MV-4-11 (cell line): ENCODE measurements at places on chromosomes 2 and 18.
A peak's percentile ranks its signal among the peaks of the same experiment; 100 is the strongest.

GRCh38 chr2:242056785-242057184 is 187.3 kb downstream of the RTP5 start:
- DNase-seq = no peak

GRCh38 chr18:56726906-56727305 is 75.7 kb downstream of the WDR7 start:
- DNase-seq = no peak

GRCh38 chr2:46068636-46069035 is 228.6 kb upstream of the EPAS1 start:
- no peak for DNase-seq

DNA sequence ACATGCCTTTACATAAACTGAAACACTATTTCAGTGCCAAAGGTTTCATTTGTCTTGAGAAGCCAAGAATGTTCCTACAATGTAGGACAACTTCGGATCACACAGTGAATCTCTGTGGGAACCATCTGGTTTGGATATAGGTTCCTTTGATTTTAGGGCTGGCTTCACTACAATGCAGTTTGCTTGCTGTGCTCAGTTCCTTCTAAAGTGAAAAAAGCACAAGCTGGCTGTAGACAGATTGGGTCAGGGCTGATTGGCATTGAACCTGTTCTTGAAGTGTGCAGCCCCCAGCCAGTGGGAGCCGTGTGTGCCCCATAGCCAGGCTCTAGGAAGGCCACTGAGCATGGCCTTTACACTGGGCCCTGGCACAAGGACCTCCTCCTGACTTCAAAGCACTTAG is 167.9 kb upstream of the HNRNPA3 start:
- no peak for DNase-seq

- peak; percentile 95 for DNase-seq
These were observed 74.4 kb upstream of the MAP4K4 start for GRCh38 chr2:101623031-101623521.

GRCh38 chr18:76687304-76687962 is 134.9 kb upstream of the ZNF236 start:
- DNase-seq = peak; percentile 39

DNA sequence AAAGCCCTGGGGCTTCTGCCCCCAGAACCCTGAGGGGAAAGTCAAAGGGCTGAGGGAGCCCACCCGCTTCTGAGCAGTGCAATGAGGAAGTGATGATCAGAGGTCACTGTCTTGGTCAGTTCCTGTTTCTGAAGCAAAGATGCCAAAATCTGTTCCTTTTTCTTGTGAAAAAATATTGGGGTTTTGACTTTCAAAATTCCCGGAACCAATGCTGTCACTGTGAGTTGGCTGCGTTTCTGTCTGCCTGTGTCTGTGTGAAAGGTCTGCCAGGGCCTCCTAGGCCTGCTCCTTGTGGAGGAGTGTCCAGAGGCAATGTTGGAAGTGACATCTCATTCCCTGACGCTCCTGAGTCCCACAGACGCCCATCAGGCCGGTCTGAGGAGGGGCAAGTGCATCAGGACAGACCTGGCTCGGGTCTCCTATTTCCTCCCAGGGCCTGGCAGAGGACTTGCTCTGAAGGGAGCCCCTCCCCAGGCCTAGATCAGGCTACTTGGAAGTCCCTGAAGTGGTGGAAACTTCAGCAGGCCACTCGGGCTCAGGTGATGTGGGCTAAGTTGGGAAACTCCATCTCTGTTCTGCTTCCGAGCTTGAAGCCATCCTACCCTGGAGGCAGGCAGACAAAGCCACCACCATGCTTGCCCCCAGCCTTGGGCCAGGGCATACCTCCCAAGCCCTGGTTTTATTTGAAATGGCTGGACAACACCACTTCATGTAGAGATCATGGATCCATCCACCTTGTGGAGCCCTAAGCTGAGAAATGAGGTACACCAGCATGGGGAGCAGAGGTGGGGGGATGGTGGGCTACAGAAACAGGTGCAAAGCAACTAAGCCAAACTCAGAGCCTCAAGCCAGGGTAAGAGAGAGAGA is 51.0 kb downstream of the PKDCC start:
- DNase-seq = peak; percentile 93

DNA sequence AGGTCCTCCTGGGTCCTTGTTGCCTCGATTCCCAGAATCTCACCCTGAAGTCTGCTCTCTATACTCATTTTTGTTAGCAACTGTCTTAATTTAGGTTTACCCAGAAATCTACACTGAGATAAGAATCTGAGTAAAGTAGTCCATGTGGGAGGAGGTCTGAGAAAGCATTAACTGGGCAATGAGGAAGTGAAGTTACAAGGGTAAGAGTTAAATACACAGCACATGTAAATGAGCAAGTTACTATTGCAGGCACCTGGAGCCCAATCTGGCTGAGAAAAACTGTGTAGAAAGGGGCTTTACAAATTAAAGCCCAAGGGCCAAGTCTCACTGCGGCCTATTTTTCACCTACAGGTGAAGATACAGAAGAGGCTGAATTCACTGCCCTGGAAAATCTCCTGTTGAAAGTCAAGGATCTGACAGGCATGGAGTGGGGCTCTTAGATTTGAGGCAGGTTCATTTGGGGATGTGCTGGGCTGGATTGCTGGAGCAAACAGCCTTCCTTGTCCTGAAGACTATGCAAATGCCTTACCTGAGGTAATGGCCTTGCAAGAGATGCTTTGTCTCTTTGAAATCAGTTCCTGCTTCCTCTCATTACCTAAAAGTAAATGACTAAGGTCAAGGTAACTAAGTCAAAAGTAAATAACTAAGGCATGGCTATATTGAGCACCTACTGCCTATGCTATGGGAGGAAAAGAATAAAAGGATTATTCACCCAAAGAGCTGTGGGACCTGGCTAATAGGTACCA is 84.4 kb upstream of the DYNAP start:
- DNase-seq = no peak

- peak; percentile 1 for DNase-seq
These were observed 10.8 kb downstream of the GPR35 start for GRCh38 chr2:240635998-240636547.

DNA sequence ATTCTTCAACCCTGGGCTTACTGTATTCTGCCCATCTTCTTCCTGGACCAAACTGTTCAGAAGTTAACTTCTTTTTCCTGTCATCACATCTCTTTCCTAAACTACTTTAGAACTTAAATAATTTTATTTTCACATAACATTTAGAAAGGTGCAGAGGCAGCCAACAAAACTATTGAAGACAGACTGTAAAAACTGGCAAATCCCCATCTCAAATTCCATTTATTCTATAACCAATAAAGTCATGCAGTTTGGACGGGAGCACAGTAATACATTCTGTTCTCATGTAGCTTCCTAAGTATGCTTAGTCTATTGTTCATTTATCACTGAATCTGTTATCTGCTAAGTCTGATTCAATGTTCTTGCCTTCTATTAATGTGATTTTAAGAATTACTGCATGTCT is 99.1 kb downstream of the SMAD2 start:
- DNase-seq = no peak

- no peak for DNase-seq
These were observed 60.9 kb upstream of the TFCP2L1 start for GRCh38 chr2:121345887-121346286.

GRCh38 chr18:12552879-12553242 is 105.0 kb downstream of the SPIRE1 start:
- no peak for DNase-seq

DNA sequence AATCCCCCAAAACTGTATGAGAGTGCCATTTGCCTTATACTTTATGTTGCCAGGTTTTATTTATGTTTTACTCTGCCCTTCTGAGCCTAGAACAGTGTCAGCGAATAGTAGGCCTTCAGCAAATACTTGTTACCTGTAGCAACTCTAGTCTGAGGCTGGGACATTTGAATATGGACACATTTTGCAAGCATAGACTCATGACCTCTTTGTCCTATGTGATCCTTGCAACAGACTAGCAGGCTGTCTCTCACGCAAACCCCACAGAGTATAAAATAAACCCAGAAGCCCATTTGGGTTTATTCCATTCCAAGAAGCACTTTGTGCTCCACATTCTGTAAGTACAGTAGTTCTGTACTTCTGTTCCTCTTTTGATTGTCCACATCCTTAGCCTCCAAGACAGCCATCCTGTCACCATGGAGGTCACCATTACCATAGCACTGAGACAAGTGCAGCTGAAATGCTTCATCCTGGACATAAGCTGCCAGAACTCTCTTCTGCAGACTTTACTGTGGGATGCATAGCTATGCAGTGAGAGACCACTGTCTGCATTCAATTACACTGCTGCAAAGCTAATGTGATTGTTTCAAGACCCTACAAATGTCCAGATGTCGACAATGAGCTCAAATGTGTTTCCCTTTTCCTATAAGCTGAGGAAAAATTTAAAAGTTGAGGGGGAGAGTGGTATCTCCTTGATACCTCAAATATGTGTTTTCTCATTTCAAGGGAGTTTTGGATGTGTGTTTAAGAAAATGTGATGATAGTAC is 425.7 kb downstream of the PID1 start:
- DNase-seq = no peak
